ENCODE measurements at places on chromosomes 12 and 14.

- DNase-seq: no peak
Observed at GRCh38 chr14:23399591-23399990, 8.5 kb downstream of the MYH6 start.

DNA sequence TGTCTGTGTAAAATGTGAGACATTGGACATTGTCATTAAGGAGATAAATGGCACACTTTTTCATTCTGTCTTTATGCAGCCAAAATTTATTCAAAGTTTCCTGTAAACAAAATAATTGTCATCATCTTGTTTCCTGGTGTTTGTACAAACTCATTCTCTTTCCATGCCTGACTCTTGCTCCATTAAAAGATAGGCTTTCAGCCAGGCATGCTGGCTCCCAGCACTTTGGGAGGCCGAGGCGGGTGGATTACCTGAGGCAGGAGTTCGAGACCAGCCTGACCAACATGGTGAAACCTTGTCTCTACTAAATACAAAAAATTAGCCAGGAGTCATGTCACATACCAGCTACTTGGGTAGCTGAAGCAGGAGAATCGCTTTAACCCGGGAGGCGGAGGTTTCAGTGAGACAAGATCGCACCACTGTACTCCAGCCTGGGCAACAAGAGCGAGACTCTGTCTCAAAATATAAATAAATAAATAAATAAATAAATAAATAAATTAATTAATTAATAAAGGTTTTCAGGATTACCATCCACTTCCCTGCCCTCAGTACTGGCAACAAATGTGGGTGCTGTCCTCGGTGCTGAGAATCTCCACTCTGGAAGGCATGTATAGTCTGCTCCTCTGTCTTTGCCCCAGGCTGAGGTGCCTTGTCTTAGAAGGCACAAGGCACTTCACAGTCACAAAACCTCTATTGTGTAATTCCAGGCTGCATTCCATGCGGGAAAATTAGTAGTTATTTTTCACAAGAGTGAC lies 83.2 kb downstream of the PAH start:
- DNase-seq: no peak

DNA sequence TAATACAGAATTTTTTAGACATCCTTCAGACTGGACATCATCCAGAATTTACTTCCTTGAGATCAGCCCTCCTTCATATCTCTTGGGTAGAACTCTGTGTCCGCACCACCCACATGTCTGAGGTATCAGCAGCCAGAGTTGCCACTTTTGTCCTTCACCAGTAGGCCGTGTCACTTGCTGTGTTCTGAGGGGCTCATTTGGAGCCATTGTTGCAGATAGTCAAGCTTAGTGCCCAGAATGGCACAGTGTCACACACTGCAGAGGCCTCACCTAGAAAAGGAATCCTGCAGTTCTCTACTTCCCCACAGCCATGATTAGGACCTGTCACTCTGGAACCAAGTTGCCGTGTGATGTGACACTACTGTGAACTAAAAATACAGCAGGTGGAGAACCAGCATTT lies 36.9 kb upstream of the KCNK13 start:
- no peak for DNase-seq

GRCh38 chr12:102215992-102216691 lies 18.5 kb upstream of the PMCH start:
- no peak for DNase-seq

GRCh38 chr14:49972823-49973222 lies 79.9 kb downstream of the ARF6 start:
- DNase-seq: no peak

DNA sequence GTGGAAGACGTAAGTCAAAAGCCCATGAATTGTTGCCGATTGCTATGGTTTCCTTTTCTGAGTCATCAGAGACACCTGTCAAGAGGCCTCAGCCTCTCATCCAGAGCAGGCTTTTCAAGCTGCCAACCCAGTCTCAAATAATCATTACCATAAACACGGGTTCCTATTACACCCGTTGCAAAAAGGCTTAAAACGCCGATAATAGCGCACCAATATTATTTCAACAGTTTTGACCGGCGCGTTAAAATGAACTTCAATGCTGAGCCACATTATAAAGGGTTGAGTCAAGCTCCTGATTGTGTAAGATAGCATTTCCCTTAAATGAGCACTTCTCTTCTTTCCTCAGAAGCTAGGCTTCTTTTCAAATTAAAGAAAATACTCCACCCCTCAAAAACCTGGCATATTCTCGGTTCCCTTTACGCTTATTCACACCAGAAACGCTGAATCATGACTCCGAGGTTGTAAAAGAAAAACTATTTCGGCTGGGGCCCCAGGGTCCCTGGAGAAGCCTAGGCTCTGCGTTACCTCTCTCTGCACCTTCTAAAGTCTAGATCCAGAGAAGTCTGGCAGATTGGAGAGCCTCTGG lies 1.4 kb downstream of the TMTC1 start:
- no peak for DNase-seq

GRCh38 chr12:131102991-131103668 lies 149.4 kb downstream of the ADGRD1 start:
- DNase-seq: no peak

- no peak for DNase-seq
Observed at GRCh38 chr14:26963711-26964110, 365.9 kb upstream of the NOVA1 start.

DNA sequence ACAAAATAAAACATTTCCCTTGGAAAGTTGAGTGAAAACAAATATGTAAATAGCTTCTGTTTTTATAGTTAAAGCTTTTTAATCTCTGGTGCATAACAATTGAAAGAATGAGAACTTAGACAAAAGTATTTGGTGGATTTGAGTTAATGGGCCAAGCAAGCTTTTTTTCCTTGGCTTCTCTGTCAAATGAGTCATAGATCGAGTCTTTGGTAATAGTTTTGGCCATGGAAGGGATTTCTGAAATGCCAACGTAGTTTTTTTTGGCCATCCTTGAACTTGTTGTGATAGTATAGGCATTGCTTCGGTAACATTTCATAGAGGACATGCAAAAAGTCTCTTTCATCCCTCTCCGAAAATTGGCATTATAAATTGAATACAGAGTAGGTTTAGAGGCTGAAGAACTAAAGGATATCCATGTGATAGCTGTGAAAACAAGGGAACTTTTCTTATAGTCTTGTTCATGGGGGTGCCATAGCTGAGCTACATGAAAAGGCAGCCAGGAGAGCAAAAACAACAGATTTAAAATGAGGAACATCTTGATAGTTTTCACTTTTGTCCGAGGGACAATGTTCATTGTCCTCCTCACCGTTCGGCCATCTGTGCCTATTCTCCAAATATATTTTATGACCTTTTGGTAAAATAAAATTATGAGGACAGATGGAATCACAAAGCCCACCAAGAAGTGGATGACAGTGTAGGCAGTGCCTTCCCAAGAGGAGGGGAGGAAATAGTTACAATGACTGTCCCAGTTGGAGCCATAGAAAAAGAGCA lies 34.7 kb downstream of the GPR19 start:
- DNase-seq: no peak

DNA sequence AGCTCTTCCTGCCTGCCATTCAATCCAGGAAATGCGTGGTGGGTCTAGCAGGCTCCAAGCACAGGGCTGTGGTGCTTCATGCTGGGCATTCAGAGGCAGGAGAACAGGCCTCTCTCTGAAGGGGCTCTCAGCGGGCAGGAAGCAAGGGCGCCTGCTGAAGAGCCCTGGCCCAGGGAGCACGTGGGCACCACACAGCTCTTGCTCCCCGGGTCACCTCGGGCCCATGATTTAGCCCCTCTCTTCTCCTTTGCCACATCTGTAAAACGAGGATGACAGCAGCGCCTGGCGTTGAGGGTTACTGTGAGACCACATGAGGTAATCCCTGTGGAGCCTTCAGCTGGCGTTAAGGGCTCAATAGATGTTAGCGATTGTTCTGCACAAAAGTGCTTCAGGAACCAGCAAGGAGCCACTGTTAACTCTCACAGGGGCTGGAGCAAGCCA lies 37.6 kb upstream of the SPTLC2 start:
- DNase-seq: no peak

- no peak for DNase-seq
Observed at GRCh38 chr14:35549551-35549950, 15.6 kb downstream of the INSM2 start.

DNA sequence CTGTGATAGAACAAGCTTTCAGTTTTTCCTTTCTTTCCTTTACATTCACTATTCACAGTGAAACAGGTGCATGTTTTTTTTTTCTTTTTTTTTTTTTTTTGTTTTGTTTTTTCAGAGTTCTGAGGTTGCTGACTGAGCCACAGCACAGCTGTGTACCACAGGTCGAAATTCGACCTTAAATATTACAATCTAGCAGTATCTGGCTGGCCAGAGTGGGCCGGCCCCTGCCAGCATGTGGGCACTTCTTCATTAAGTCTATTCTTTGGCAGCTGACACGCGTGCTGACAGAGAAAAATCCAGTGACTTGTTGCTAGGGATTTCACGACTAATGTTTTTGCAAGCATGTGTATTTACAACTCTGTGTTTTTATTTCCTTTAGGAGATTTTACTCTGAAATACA lies 33.9 kb downstream of the FBXO33 start:
- no peak for DNase-seq

All from brain pericyte (primary cell).